Left renal cortex interstitium (tissue), 4 donors: ENCODE measurements at places on chromosomes 11 and 22. TPM values are rescaled to one million over a fixed set of nuclear protein-coding genes. Genes with fewer than 3 reads are reported as not detected.
A peak's percentile ranks its signal among the peaks of the same experiment; 100 is the strongest.

GRCh38 chr22:24049211-24049610, 38.1 kb downstream of the CABIN1 start:
- no peak for DNase-seq

GRCh38 chr11:14358729-14359439, at the start of gene RRAS2:
RRAS2 (minus strand) TSS chr11:14359183; CDS start chr11:14358870, 313 bp downstream.
- peak; percentile 54 for DNase-seq

- DNase-seq, result no peak
Observed at GRCh38 chr22:31646186-31647019, 15.6 kb downstream of the PISD start.

- no peak for DNase-seq
Observed at GRCh38 chr11:111026241-111026640, 219.3 kb upstream of the POU2AF2 start.

GRCh38 chr11:130508913-130509312, 60.5 kb downstream of the ADAMTS15 start:
- no peak for DNase-seq

GRCh38 chr11:26820739-26821138, 98.9 kb upstream of the SLC5A12 start:
- DNase-seq, result no peak

DNA sequence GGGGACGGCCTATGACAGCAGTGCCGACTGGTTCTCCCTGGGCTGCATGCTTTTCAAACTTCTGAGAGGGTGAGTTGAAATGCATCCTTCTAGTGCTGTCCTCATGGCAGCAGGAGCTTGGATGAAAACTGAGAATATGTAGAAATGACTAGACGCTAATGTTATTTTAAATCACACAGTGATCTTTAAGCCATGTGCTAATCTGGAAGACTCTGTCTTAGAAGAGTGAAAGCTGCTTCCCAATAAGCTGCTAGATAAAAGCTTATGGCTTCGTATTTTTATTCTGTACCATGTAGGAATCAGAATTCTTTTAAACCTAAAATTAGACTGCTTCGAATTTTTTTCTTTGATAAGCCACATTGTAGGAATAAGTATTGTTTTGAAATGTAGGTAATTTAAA, 46.8 kb upstream of the MYO18B start:
- DNase-seq, result no peak

DNA sequence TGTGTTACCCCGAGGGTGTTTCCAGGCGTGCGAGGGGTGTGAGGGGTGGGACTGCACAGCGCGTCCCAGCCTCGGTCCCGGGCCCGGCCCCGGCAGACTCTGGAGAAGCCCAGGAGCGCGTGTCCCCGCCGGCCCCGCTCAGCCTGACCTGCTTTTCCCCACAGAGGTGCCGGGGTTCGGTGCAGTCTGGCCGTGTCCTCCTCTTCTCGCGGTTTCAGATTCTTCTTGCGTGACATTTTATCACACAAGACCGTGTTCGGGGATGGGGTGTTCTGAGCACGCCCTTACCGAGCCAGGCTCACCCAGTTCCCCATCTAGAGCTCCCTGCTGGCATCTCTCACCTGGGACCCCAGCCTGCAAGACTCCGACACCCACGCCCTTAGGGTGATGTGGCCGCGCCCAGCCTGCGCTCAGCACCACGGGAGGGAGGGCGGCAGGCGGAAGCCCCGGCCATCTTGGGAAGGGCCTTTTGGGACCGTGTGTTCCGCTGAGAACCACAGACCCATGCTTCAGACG, 775.6 kb downstream of the BRD1 start:
- DNase-seq, result no peak

- DNase-seq, result no peak
Observed at GRCh38 chr11:94533206-94533605, 10.5 kb upstream of the FUT4 start.

GRCh38 chr22:49546811-49547585, 280.7 kb downstream of the BRD1 start:
- no peak for DNase-seq

DNA sequence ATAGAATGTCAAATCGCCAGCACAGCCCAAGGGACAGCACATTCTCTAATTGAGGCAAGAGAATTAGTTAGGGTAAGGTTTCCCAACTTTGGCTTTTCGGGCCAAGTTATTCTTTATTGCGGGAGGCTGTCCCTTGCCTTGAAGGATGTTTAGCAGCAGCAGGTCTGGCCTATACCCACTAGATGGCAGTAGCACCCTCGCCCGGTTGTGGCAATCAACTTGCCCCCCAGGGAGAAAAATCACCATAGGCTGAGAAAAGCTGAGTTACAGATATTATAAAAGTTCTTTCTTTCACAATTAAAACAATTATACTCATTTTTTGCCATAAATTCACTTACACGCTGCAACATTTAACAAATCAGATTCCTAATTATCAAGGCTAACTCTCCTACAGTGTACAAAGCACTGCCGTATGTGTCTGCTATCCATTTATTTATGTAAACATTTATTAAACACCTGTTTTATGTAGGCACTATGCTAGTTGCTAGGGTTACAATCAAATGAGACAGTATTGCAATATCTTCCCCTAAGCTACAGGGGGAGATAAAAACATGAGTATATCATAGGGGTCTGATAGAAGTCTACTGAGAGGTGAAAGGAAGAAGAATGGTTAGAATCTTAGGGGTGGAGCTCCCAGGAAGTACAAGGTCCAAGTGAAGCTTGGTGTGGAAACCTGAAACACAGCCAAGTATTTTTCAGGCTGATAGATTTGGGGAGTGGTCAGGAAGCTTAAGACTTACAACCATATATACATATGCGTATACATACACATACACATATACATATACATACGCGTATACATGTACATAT, 452.3 kb downstream of the RAB38 start:
- DNase-seq, result no peak

GRCh38 chr11:73297702-73298101, 10.4 kb upstream of the ARHGEF17 start:
- DNase-seq, result no peak

GRCh38 chr22:37498289-37498909, 12.2 kb upstream of the MFNG start:
- DNase-seq, result no peak

- DNase-seq, result no peak
Observed at GRCh38 chr11:79116600-79116999, 324.2 kb downstream of the TENM4 start.

- no peak for DNase-seq
Observed at GRCh38 chr22:25062386-25063085, 110.0 kb downstream of the KIAA1671 start.

- DNase-seq, result no peak
Observed at GRCh38 chr11:33187998-33188722, 26.9 kb upstream of the CSTF3 start.

DNA sequence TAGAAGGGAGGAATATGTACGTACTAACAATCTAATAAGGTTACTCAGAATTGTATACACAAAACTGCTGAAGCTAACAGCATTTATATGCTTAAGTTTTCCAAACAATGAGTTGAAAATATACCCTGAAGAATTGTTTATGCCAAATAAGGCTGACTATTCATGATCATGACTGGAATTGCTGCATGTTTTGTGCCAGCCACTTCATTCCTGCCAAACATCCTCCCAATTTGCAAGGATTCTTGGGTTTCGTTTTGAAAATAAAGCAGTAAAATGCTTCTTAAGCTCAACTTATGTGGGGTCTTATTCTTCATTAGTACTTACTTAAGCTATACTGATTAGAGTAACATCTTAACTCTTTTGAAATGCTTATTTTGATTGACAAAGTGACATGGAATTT, 149.0 kb downstream of the SPON1 start:
- no peak for DNase-seq

- no peak for DNase-seq
Observed at GRCh38 chr11:59191890-59192289, 20.0 kb downstream of the DTX4 start.

GRCh38 chr11:1805525-1805924, 29.3 kb upstream of the SYT8 start:
- no peak for DNase-seq

DNA sequence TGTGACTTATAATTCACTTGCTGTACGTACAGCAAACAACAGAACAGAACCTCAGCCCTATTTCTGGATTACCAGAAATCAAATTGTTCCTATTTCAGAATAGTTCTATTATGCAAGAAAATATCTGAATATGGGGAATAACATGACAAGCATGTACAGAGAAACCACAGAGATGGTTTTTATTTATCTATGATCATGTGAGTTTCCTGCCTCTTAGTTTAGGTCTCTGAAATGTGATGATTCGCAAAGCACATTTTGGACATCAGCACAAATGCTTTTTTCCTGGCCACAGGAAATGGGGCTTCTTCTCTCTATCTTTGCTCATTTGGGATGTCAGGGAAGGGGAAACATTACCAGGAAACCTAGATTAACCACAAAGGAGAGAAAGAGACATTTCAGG, 266.7 kb upstream of the CTSC start:
- no peak for DNase-seq

DNA sequence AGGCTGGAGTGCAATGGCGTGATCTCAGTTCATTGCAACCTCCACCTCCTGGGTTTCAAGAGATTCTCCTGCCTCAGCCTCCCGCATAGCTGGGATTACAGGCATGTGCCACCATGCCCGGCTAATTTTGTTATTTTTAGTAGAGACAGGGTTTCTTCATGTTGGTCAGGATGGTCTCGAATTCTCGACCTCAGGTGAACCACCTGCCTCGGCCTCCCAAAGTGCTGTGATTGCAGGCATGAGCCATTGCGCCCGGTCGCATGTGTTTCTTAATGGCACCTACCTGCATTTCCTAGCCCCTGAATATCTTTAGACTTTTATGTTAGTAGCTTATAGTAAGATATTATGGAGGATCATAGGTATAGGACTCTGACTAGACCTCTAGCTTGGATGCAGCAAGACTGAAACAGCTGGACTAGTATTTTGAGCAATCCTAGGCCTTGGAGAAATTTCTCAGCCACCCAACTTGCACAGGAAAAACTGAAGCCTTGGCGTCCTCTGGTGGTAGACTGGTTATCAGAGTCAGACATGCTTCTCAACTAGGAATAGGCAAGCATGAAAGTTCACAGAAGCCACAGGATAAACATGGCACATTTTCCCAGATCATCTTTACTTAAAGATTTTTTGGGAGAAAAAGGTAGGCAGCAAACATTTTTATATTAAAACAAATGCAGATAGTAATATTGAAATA, 22.7 kb upstream of the C1QTNF4 start:
- DNase-seq, result no peak

- no peak for DNase-seq
Observed at GRCh38 chr22:48088926-48089536, 1326.6 kb downstream of the TBC1D22A start.

DNA sequence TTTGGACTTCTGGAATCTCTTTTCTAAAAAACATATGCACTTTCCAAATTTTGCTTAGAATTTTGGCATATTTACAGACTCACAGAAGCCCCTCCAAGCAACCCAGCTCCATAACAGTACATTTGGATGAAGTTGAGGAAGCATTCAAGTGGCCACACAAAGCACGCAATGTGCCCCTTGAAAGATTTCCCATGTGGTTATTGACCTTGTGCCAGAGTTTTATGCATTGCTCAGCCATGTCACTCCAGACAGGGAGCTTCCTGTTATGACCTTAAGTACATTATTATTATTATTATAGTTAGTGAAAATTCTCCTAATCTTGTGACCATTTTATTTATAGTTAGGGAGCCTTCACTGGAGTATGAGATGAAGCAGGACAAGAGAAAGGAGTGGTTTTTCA, 35.0 kb upstream of the BDNF start:
- DNase-seq, result no peak

DNA sequence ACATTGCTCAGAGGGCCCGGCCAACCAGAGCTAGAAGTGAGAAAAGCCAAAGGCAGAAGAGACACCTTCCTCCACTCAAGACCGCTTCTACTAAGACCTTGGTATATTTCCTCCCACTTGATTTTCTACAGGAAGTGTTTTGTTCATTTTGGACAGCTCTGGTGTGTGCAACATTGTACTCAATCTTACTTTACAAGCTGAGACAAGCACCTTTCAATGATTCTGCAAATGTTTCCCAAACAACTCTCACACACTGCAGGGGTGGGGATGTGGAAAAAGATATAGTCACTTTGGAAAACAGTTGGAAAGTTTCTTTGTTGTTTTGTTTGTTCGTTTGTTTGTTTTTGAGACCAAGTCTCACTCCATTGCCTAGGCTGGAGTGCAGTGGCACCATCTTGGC, 15.7 kb downstream of the MYO18B start:
- no peak for DNase-seq

- no peak for DNase-seq
Observed at GRCh38 chr22:44410451-44410991, 87.5 kb downstream of the RTL6 start.

DNA sequence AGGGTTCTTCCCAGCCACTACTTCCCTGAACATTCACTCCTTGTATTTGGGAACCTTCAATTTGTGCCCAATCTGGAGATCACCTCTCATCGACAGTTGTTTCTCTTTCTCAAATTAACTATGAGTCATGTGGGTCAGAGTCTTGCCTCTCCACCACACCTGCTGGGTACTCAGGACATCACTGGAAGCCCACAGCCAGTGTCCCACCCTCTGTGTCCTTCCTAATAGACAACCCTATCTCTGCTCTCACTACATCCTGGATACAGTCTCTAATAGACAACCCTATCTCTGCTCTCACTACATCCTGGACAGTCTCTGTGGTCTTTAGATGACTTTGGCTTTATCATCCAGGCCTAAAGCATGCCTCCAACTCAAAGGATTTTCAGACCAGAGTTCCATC, 70.1 kb downstream of the ARL14EP start:
- no peak for DNase-seq

GRCh38 chr11:8459711-8460399, 134.2 kb downstream of the STK33 start:
- DNase-seq, result no peak

- DNase-seq, result no peak
Observed at GRCh38 chr11:113387605-113388211, at the start of gene ANKK1. ANKK1 (plus strand) TSS chr11:113387779; CDS start chr11:113387885, 106 bp downstream.

- no peak for DNase-seq
Observed at GRCh38 chr11:74953451-74953850, 4.4 kb downstream of the SPCS2 start.

- DNase-seq, result no peak
Observed at GRCh38 chr22:46905415-46905814, 143.0 kb downstream of the TBC1D22A start.

- DNase-seq, result no peak
Observed at GRCh38 chr22:20039683-20040325, 18.9 kb downstream of the TANGO2 start.

RAG1 gene
- 3.4 TPM for polyA plus RNA-seq

TLCD5 gene
- 13.5 TPM for polyA plus RNA-seq

RASD2 gene
- 1.5 TPM for polyA plus RNA-seq

SCUBE1 gene
- polyA plus RNA-seq, result 8.8 TPM

SOX6 gene
- polyA plus RNA-seq, result 20.3 TPM

SCGB1C1 gene
- 0.83 TPM for polyA plus RNA-seq

PNPLA5 gene
- polyA plus RNA-seq, result 0.13 TPM

SPON1 gene
- polyA plus RNA-seq, result 67.6 TPM

MMP12 gene
- 3.6 TPM for polyA plus RNA-seq

OR6T1 gene
- polyA plus RNA-seq, result not detected

CFAP300 gene
- 4.9 TPM for polyA plus RNA-seq

SESN3 gene
- polyA plus RNA-seq, result 71.4 TPM

NUDT8 gene
- polyA plus RNA-seq, result 5.7 TPM

KCNQ1 gene
- polyA plus RNA-seq, result 13.9 TPM

CWC15 gene
- polyA plus RNA-seq, result 114 TPM

CRYBB2 gene
- 0.25 TPM for polyA plus RNA-seq

ELP4 gene
- polyA plus RNA-seq, result 24.1 TPM

SEC14L6 gene
- polyA plus RNA-seq, result 8.9 TPM

SYT8 gene
- 0.14 TPM for polyA plus RNA-seq

FAT3 gene
- polyA plus RNA-seq, result 8.0 TPM

C11orf86 gene
- not detected for polyA plus RNA-seq
